HFFc6 (cell line): ENCODE measurements at places on chromosomes 4 and X.
A peak's percentile ranks its signal among the peaks of the same experiment; 100 is the strongest.

DNA sequence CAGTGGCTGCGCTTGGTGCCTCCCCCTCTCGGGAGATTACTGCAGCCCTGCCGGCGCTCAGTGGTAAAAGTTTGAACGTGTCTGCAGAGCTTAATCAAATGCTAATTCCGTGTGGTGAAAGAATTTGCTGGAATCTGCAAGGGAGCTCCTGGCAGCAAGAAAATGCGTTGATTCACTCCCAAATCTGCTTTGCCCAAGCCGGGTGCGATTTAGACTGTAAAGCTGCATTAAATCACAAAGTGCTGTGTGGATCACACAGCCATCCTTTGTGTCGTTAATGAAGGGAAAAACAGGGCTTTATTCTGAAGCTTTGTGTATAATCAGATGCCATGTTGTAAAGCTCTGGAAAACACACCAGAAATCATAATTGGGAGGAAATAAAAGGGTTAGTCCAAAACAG, 444.1 kb downstream of the BCOR start:
- DNase-seq, result no peak

DNA sequence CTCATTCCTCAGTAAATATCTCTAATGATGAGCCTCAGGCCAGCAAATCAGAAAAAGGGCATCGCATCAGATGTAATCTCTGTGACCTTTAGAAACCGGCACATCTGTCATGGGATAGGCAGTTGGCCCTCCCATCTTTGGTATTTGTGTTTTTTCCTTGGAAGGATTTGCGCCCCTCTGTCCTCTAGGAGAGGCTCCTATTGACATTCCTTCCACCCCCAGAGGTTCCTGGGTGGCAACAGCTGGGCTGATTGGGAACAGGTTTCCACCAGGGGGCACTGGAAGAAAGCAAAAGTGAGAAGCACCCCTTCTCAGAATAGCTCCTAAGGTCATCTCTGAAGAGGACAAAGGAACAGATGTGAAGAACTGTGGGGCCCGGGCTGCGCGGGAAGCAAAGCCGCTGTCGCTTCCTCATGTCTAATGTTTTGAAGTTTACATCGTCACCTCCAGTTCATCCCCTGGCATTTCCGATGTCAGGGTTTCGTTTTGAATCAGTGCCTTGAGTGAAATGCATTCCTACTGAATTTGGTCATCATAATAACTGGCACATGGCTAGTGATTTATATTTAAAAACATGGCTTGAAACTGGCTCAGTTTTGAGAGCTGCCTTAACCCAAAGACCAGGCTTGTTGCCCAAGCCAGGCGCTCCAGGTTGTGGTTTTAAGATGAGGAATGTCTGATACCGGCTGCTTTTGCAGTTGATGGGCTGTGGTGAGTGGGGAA, 6.2 kb downstream of the TXK start:
- peak; percentile 98 for DNase-seq

GRCh38 chr4:74433541-74434172, 11.3 kb upstream of the AREG start:
- DNase-seq, result no peak

DNA sequence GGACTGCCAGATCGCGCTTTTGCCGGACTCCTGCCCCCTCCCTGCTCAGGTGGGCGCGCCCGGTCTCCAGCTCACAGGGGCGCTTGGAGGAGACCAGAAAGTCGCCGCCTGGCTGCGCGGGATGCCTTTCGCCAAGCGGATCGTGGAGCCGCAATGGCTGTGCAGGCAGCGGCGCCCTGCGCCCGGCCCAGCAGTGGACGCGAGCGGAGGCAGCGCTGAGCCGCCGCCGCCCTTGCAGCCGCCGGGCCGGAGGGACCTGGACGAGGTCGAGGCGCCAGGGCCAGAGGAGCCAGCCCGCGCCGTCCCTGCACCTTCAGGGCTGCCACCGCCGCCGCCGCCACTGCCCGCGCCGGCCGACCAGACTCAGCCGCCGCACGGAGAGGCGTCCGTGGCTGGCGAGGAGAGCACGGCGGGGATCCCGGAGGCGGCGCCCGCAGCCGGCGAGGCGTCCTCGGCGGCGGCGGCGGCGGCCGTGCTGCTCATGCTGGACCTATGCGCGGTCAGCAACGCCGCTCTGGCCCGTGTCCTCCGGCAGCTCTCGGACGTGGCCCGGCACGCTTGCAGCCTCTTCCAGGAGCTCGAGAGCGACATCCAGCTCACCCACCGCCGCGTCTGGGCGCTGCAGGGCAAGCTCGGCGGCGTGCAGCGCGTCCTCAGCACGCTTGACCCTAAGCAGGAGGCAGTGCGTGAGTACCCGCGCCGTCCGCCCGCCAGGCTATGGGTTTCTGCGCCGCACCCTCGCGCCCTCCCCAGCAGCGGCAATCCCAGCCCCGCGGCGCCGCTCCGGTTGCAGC, 834 bp downstream of the NHS start:
- peak; percentile 32 for DNase-seq

DNA sequence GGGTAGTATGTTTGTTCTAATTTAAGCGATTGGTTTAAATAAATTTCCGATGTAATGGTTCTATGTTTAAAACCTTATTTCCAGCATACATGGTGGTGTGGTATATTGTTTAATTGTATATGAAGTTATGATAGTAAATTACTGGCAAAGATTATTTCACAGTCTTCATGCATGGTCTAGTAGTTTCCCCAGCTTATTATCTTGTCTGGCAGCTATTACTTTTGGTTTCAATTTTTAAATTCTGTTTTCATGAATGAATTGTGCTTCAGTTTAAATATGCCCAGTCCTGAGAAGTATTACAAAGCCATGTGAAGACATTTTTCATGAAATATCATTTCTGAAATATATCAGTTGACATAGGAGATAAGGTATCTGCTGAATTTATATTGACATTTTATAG, 6.3 kb downstream of the ALG13 start:
- no peak for DNase-seq

- DNase-seq, result peak; percentile 11
Observed at GRCh38 chr4:83490876-83491450, 6.1 kb upstream of the ABRAXAS1 start.
